ENCODE measurements at places on chromosomes 1 and 21. TPM values are rescaled to one million over a fixed set of nuclear protein-coding genes. Genes with fewer than 3 reads are reported as not detected.
A peak's percentile ranks its signal among the peaks of the same experiment; 100 is the strongest.

LMOD1 gene
- 0.16 TPM for total RNA-seq

DNA sequence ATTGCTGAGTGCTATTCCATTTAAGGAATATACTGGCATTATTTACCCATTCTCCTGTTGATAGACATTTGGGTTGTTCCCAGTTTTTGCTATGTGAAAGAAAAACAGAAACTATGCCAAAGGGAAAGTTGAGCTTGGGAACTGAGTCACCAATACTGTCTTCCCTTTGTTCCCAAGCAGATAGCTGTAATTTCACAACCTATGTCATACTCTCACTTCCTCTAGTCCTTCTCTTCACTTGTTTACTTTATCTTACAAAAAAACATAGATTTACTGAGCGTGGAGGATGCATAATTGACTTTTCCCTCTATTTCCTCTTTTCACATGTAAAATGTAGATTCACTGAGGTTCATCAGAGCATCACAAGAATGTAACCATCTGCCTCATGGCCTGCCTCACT is 32.4 kb upstream of the PGBD5 start:
- no peaks in the 10 kb centered on the region for H3K36me3 ChIP-seq
- no peak overlapping the region for H3K4me3 ChIP-seq

DNA sequence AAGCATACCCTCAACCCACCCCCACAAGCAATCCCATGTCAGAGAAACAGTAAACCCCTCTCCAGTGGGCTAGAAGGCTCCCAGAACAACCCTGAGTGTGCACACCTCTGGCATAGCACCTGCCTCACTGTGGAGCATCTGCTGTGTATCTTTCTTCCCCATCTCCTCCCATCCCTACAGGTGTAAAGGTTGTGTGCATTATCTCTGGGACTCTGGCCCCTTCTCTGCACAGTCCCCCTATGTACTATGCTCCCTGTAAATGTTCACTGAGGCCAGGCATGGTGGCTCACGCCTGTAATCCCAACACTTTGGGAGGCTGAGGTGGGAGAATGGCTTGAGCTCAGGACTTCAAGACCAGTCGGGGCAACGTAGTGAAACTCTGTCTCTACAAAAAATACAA is 700 bp upstream of the CACNA1S start:
- H3K4me3 ChIP-seq = no peak overlapping the region
- H3K36me3 ChIP-seq = no peaks in the 10 kb centered on the region
- DNase-seq = no peak
- H3K27me3 ChIP-seq = peaks cover 12% of the 10 kb centered on the region
- H3K4me1 ChIP-seq = peaks cover 3% of the 10 kb centered on the region

AMY1A gene
- total RNA-seq = not detected

DNA sequence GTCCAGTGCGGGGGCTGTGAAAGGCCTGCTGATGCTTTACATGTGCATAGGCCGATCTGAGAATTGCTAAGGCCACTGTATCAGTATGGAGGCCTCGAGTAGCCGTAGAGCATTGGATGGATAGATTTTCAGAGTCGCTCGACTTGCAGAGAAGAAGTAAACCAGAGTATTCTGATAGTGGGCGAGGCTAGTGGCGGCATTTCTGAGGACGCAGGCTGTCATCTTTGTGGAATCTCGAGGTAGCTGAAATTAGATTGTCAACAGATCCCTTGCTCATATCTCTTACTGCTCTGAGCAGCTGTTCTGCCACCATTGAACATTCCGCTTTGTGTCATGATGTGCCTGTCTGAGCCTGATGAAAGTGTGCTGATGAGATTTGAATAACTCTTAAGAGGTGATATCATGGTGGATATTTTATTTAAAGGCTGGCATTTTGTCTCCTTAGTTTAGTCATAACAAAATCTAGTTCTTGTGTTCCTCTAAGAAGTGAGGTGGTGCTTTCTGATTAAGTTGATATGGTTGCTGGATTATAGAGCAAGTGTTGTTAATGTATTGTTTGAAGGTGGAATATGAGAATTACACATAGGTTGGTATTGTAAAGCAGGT is 1.5 kb downstream of the KIF1B start:
- no peak overlapping the region for H3K4me3 ChIP-seq
- no peak overlapping the region for H3K27ac ChIP-seq
- H3K27me3 ChIP-seq = no peaks in the 10 kb centered on the region
- H3K4me1 ChIP-seq = peaks cover 19% of the 10 kb centered on the region
- no peaks in the 10 kb centered on the region for H3K36me3 ChIP-seq

DNA sequence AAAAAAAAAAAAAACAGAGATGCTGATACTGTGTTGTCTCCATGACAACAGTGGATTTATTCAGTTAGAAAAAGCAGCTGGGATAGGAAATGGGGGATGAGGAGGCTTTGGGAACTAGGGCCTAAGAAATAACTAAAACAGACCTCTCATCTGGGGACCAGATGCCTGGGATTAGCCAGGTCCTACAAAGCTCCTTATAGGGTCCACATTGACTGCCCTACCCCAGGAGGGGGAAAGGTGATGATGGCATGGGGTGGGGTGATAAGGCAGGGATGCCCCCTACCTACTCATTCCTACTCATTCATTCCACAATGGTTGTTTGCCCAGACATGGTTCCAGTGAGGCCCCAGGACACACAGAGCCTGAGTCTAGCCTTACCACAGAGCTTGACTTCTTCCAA is 131.2 kb downstream of the PLXNA2 start:
- peaks cover 5% of the 10 kb centered on the region for H3K27me3 ChIP-seq
- H3K4me1 ChIP-seq = no peaks in the 10 kb centered on the region
- H3K36me3 ChIP-seq = no peaks in the 10 kb centered on the region
- no peak for DNase-seq

GRCh38 chr1:63693944-63694571 is 79.8 kb upstream of the ROR1 start:
- H3K27me3 ChIP-seq = no peaks in the 10 kb centered on the region
- no peak overlapping the region for H3K4me3 ChIP-seq
- DNase-seq = no peak
- no peak overlapping the region for H3K27ac ChIP-seq

AKR7A3 gene
- 0.82 TPM for total RNA-seq

BRDT gene
- not detected for total RNA-seq

DNA sequence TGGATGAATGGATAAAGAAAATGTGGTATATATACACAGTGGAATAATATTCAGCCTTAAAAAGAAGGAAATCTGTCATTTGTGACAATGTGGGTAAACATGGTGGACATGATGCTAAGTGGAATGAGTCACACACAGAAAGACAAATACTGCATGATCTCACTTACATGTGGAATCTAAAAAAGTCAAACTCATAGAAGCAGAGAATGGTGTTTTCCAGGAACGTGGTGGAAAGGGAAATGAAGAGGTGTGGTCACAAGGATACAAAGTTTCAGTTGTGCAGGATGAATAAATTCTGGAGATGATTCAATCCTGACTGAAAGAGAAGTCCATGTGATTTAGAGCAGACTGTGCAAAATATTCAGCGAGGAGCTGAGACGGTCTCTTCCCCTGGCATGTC is 56.6 kb downstream of the RYR2 start:
- no peak overlapping the region for H3K27ac ChIP-seq
- no peak overlapping the region for H3K4me3 ChIP-seq
- no peaks in the 10 kb centered on the region for H3K4me1 ChIP-seq

FCRL1 gene
- 2.4 TPM for total RNA-seq

TMPRSS15 gene
- not detected for total RNA-seq

MMEL1 gene
- 0.80 TPM for total RNA-seq

TCHHL1 gene
- not detected for total RNA-seq

DNA sequence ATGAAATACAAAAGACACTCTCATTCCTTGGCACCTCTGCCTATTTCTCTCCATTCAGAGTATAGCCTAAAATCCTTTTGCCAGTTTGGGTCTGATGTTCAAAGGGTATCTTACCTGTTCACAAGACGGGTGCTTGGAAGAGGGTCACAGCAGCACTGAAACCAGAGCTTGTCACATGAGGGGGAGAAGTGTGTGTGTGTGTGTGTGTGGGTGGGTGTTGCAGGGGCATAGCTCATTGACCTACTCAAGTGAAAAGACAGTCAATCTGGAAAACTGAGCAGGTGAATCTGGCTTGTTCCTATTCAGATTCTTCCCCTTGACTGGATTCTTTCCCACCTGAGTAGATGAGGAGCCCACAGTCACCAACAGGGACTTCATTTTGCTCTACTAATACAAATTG is 63.9 kb downstream of the KCTD3 start:
- H3K4me3 ChIP-seq = no peak overlapping the region
- no peak for DNase-seq
- H3K27me3 ChIP-seq = peaks cover 7% of the 10 kb centered on the region
- H3K27ac ChIP-seq = no peak overlapping the region
- H3K36me3 ChIP-seq = no peaks in the 10 kb centered on the region

DNA sequence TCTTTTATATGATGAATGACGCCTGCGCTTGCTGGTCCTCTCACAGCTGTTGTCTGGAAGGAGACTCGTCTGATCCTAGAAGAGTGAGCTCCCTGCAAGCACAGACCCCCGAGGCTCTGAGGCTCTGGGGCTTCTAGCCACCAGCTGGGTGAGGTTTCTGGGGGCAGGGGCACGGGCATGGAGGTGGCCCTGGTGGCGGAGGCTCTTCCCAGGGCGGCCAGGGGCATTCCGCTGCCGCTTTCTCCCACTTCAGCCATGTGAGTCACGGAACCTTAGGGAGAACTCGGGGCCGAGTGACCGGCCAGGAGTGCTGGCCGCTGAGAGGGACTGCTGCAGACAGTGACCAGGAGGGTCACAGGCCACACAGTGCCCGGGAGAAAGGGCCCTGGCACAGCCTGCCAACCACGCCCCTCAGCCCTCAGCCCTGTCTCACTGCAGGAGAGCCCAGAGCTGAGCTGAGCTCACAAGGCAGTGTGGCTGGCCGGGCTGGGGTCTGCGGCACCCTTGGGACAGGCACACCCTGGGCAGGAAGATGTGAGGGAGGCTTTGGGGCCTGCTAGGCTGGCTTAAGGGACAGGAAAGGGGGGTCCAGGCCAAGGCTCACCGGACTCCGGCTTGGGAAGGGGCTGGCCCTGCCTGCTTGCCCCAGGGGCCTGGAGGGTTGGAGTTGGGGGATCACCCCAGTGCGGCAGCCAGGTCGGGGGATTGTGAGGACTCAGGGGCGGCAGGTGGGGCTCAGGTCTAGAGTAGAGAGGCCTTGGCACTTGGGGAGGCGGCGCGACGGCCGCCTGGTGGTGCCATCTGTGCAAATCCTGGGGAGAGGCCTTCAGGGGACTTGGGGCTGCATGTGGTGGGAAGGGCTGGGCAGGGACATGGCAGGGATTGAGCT is 35.7 kb downstream of the MORN1 start:
- peaks cover 5% of the 10 kb centered on the region for H3K27me3 ChIP-seq
- no peak for DNase-seq
- H3K4me1 ChIP-seq = no peaks in the 10 kb centered on the region
- H3K4me3 ChIP-seq = no peak overlapping the region
- no peaks in the 10 kb centered on the region for H3K36me3 ChIP-seq
- no peak overlapping the region for H3K27ac ChIP-seq

DNA sequence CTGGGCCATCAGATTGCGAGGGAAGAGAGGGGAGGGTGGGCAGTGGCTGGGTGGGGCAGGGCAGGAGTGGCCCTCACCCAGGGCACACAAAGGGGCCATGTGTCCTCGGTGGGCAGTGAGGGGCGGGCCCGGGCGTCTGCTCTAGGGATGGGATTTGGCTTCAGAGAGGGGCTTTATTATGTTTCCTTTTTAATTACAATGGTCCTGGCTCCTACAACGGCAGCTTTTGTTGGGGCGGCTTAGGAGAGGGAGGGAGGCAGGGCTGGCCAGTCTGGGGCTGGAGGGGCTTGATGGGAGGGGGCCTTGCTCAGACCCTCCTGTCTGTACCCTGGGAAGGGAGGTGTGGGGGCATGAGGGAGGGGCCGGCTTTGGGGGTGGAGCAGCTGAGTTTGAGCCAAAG is 102.8 kb upstream of the WNT4 start:
- no peak overlapping the region for H3K27ac ChIP-seq

- no peaks in the 10 kb centered on the region for H3K27me3 ChIP-seq
- H3K36me3 ChIP-seq = no peaks in the 10 kb centered on the region
- DNase-seq = no peak
These were observed 22.3 kb upstream of the ABCA4 start for GRCh38 chr1:94143173-94143808.

- no peak overlapping the region for H3K4me3 ChIP-seq
- no peaks in the 10 kb centered on the region for H3K36me3 ChIP-seq
- no peaks in the 10 kb centered on the region for H3K4me1 ChIP-seq
- no peaks in the 10 kb centered on the region for H3K27me3 ChIP-seq
These were observed 121.7 kb downstream of the TNFSF18 start for GRCh38 chr1:172929006-172929405.

DNA sequence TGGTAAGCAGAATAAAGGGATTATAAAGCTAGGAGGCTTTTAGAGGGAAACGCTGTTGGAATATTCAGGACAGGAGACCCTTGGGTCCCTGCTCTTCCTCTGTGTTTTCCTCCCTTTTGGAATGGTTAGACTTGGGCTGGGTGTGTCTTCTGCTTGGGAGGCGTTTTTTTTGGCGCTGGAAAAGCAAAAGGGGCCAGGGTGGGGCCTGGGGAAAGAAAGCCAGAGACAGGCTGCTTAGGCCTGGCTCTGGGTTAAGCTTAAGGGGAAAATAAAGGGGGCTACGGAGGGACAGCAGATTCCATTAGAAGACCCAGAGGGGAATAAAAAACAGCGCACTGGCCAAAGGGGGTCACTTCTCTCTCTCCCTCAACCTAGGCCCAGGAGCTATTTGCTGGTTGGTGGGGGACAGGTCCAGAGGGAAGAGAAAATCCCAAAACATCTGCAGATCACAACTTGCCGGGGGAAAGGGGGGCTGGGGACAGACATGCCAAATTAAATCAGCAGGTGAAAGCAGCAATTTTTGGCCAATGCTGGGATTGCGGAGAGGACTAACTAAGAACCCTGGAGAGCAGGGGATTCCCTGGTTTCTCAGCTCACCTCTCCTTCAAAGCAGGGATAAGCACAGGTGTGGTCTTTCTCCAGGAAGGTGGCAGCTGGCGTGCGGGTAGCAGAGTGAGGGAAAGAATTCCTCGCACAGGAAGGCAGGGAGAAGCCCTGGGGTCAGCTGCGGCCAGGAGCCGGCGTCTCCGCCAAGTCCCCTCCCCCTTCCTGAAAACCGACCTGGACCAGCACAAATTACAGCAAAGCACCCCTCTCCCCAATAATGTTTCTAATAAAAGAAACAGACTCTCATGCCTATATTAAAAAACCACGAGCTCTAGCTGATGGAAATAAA is 82.2 kb upstream of the AK4 start:
- DNase-seq = no peak
- H3K27ac ChIP-seq = peak overlapping the region; percentile 75
- peaks cover 28% of the 10 kb centered on the region for H3K4me1 ChIP-seq
- H3K4me3 ChIP-seq = peak overlapping the region; percentile 71
- no peaks in the 10 kb centered on the region for H3K27me3 ChIP-seq
